ENCODE measurements at places on chromosomes 7 and 10.

GRCh38 chr7:7719236-7719635, 829 bp upstream of the RPA3 start:
- DNase-seq, result no peak

DNA sequence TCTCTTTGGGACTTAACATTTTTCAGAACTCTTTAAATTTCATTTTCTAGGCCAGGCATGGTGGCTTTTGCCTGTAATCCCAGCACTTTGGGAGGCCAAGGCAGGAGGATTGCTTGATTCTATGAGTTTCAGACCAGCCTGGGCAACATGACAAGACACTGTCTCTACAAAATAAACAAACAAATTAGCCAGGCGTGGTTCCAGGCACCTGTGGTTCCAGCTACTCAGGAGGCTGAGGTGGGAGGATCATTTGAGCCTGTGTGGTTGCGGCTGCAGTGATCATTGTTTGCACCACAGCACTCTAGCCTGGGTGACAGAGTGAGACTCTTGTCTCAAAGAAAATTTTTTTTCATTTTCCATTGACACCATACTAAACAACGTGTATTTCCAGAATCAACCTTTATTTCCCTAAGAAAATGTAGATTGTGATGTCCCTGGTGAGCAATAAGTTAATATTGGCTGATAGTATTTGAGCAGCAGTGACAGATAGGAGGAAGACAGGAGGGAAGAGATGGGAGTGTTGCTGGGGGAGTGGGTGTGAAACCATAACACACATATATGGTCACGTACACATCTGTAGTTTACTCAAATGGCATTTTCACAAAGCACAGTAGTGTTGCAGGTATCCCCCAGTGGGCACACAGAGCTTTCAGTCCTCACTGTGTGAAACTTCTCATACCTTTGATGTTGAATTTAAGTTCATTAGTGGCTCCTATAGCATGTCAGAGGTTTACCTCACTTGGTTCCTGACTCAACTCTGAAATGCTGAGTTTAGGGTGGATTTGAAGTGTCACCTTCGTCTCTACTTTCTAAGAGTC, 205.6 kb downstream of the AUTS2 start:
- no peak for DNase-seq

DNA sequence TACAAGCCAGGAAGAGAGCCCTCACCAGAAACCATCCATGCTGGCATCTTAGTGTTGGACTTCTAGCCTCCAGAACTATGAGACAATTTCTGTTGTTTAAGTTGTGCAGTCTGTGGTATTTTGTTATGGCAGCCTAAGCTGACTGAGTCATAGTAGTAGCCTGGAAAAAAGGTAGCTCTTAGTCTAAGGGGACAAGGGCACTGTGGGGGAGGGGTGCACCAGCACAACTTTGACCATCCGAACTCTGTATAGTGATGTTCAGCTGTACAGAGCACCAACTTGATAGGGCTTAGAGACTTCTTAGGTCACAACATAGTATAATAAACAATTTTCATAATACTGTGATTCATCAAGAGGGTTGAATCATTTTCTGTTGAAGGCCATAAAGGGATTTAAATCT, 14.3 kb downstream of the EIF4EBP2 start:
- DNase-seq, result no peak

GRCh38 chr10:12193193-12193592, 2.5 kb downstream of the NUDT5 start:
- no peak for DNase-seq

DNA sequence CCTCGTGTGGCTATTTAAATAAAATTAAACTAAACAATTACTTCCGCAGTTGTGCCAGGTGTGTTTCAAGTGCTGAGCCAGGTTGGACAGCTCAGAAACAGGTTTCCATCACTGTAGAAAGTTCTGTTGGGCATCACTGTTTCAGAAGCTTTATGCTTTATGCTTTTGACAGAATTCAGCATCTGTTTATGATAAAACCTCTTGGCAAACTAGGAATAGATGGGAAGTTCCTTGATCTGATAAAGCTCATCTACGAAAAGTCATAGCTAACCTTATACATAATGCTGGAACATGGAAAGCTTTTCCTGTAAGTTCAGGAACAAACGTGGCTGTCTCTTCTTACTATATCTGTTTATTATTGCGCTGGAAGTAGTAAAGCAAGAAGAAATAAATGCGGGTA, 143.4 kb downstream of the DOCK1 start:
- DNase-seq, result no peak

- no peak for DNase-seq
Observed at GRCh38 chr10:26801274-26801673, 59.5 kb downstream of the ABI1 start.

DNA sequence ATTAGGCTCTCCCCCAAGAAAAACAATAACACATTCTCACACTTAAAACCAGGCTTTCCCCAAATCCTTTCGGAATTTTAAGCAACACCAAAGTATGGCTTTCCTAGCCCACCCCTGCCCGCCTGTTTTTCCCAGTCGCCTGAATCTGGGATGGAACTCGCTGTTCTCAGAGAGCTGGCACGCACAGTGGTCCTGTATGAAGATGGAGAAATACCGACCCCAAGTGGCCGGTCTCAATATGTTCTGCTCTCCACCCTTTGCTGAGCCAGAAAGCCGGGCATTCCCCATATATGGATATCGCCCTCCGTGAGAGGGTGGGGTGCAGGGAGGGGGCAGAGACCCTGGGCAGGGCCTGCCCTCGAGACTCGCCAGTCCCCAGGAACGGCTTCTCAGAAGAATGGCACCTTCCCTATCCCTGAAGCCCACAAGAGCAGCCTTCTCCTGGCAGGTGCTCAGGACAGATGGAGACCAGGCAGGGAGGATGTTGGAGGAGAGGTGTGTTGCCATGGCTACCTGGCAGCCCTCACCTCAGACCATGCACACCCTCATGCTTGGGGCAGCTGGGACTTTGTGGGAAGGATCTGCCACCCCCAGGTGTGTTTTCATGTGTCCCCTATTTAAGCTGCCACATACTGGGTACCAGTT, 3.4 kb downstream of the TACR2 start:
- DNase-seq, result no peak

DNA sequence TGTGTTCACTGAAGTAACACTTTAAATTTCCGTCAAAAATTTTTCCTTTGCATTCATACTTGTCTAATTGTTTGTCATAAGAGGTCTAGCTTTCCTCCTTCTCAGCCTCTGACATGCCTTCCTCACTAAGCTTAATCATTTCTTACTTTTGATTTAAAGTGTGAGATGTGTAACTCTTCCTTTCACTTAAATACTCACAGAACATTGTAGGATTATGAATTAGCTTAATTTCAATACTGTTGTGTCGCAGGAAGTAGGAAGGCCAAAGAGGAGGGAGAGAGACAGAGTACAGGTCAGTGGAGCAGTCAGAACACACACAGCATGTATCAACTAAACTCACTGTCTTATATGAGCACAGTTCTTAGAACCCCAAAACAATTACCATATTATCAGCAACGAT, 99.0 kb downstream of the SRPK2 start:
- DNase-seq, result no peak

- DNase-seq, result no peak
Observed at GRCh38 chr7:68246189-68246633, 1249.6 kb downstream of the TYW1 start.

All from stimulated activated CD4-positive, alpha-beta T cell treated with anti-CD3 and anti-CD28 coated beads, Interleukin-15, amount 100 ng/mL, for 1 hour (primary cell).